Adrenal gland (tissue), 19 donors: ENCODE measurements at places on chromosomes 13 and 19.

- DNase-seq: peak; percentile 60
Observed at GRCh38 chr19:50414864-50415660, 3.7 kb upstream of the SPIB start.

GRCh38 chr19:46718157-46718933 lies 1.4 kb upstream of the PRKD2 start:
- no peak for DNase-seq

- no peak for DNase-seq
Observed at GRCh38 chr13:73189362-73189761, 130.6 kb downstream of the KLF5 start.

GRCh38 chr13:33438918-33439317 lies 153.4 kb upstream of the STARD13 start:
- DNase-seq: no peak

GRCh38 chr19:3563709-3564524 lies 6.5 kb upstream of the MFSD12 start:
- no peak for DNase-seq

GRCh38 chr13:95492044-95492801 lies 60.3 kb upstream of the CLDN10 start:
- no peak for DNase-seq

- peak; percentile 86 for DNase-seq
Observed at GRCh38 chr19:1592024-1592754, 476 bp downstream of the MBD3 start.

GRCh38 chr13:106919133-106919532 lies 351.2 kb upstream of the ARGLU1 start:
- no peak for DNase-seq

DNA sequence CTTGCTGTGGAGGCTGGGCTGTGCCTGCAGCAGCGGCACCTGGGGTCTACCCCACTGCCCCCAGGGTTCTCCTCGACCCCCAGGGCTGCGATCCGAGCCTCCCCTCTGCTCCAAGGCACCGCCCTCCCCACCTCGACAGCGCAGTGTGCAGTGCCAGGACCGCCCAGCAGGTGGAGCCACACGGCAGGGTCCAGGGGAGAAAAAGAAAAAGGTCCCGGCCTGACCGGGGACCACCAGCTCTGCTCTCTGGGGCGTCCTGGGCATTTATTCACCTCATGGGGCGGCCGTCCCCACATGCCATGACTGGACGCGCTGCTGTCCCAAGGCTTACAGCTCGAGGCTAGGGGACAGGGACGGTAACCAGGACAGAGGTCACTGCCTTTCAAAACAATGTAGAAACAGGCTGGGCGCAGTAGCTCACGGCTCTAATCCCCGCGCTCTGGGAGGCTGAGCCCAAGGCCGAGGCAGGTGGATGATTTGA lies 10.6 kb downstream of the REXO1 start:
- DNase-seq: peak; percentile 77

- DNase-seq: peak; percentile 77
Observed at GRCh38 chr19:3034656-3035541, 5.8 kb upstream of the TLE2 start.

- DNase-seq: no peak
Observed at GRCh38 chr19:27966390-27966816, 1246.5 kb downstream of the UQCRFS1 start.

DNA sequence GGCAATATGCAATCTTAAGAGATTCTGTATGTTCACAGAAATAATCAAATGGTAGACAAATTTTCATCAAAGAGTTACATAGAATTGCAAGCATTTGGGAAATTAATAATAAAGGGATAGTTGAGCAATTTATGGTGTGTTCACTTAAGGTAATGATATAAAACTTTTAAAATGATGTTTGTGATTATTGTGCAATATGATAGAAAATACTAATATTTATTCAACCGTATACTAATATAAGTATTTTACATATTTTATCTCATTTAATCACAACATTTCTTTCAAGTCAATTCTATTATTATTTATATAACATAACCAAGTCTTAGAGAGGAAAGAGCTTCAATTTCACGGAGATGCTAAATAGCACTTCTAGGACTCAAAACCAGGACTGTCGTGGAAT lies 716.8 kb upstream of the MIR17HG start:
- DNase-seq: no peak

- DNase-seq: no peak
Observed at GRCh38 chr19:16001481-16002312, 52.9 kb downstream of the OR10H4 start.

DNA sequence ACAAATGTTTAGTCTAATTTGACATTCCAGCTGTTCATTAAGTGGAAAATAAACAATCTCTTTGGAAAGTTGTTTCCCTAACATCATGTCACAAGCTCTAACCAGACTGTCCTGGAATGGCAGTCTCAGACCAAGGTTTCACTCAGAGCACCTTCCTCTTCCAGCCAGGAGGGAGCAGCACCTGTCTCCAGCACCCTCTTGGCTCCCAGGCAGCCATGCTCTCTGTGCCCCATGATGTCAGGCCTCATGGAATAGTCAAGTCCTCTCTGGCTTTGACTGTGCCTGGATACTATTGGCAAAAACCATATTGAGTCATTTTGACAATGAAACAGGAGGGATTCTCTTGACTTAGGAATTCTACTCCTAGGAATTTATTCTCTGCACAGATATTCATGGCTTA lies 171.4 kb downstream of the OXGR1 start:
- no peak for DNase-seq

DNA sequence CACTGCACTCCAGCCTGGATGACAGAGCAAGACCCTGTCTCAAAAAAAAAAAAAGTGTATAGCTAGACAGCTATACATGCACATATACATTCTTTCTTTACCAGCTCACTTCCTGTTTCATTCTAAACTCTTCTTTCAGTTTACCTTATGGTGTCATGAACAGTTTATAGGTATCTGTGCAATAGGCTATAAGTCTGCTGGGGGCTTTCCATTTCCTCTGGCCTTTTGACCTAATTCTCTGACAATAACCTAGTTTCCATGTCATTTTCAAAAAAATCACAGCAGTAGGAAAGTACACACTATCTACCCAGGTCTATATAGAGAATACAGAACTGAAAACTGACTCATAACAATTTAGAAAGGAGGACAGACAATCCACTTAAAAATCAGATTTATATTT lies 24.4 kb upstream of the URAD start:
- no peak for DNase-seq

- DNase-seq: no peak
Observed at GRCh38 chr13:58960888-58961287, 1202.8 kb downstream of the DIAPH3 start.

DNA sequence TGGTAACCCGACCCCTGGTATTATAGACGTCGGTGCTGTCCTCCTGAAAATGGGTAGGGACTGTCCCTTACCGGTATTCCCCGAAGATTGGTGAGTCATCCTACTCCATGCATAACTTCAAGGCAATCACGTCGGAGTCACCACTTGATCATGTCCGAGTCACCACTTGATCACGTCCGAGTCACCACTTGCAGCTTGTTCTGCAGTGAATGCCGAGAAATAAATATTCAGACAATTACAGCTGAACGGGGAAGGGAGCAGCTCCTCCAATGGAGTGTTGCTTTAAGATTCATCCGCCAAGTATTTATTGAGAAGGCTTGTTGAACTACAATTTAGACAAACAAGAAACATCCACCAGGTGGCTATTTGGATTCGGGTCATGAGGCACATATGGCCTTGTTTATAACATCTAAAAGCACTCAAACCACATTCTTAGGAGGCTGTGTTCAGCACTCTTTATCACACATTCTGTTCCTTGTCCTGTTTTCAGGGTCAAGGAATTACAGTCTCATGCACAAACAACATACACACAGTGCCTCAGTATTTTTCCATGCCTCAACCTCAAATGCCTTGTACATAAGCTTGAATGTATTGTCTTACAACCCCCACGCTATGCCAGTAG lies 43.1 kb downstream of the ZNF726 start:
- no peak for DNase-seq

DNA sequence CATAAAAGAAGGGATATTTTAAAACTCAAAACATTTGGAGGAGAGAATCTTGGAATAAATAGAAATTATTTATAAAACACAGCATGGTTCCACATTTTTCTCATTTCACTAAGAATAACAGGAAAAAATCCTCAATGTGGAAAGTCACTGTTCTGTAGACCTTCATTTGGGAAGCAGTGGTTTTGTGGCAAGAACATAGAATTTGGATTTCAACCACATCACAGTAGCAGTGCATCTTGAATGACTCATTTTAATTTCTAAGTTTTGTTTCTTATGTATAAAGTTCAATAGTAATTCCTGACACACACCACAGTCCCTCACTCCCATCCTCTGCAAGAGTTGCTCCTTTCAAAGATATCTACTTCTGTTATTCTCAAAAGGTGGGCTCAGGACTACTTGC lies 264.0 kb downstream of the ENOX1 start:
- DNase-seq: no peak

GRCh38 chr13:58667096-58667495 lies 1035.6 kb downstream of the PCDH17 start:
- no peak for DNase-seq

DNA sequence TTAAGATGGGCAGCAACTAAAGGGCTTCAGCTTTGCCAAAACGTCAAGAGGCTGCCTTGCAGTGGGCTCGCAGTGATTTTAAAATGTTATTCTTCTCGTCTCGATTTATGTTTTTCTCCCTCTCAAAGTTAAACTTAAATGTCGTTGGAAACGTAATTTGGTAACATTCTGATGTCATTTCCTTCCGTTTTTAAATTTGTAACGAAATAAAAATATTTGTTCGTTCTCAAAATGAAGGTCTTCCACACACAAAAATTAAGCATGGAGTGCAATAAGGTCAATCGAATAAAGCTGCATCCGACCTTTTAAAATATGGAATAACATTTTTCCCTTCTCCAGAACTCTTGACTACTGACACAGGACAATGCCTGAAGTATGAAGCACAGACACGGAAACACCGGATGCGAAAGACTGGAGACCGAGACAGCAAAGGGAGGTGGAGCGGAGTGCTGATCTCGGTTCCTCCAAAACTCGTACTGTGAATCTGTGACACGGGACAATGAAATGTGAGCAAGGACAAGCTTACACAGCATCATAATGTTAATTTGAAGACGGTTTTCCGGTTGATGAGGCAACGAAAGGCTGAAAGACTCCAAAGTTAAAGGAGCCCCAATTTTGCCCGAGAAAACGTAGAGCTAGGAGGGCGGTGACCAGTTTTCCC lies 850 bp downstream of the MTMR6 start:
- DNase-seq: peak; percentile 73

- no peak for DNase-seq
Observed at GRCh38 chr19:55539090-55539984, 2.4 kb upstream of the SBK2 start.

DNA sequence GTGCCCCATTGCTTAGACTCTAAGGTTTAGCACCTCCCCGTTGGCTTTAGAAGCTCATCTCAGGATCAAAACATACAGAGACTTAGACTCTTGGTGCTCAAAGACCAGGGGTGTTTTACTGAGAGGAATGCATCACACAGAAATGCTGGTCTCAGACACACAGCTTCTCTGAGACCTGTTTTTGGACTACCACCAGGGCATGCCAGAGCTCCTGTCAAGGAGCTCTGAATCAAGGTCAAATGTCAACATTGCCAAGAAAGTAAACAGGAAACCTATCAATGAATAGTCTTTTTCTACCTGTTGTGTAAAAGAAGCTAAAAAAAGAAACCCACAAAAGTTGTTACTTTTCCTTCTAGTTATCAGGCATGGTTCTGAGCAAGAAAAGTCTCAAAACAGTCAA lies 149.2 kb downstream of the COL4A1 start:
- no peak for DNase-seq

GRCh38 chr19:1045247-1045603 lies 5.3 kb downstream of the ABCA7 start:
- no peak for DNase-seq

- DNase-seq: no peak
Observed at GRCh38 chr19:38890686-38891085, 8.7 kb downstream of the SIRT2 start.

GRCh38 chr13:113058129-113058987 lies 47.2 kb upstream of the F7 start:
- DNase-seq: no peak

DNA sequence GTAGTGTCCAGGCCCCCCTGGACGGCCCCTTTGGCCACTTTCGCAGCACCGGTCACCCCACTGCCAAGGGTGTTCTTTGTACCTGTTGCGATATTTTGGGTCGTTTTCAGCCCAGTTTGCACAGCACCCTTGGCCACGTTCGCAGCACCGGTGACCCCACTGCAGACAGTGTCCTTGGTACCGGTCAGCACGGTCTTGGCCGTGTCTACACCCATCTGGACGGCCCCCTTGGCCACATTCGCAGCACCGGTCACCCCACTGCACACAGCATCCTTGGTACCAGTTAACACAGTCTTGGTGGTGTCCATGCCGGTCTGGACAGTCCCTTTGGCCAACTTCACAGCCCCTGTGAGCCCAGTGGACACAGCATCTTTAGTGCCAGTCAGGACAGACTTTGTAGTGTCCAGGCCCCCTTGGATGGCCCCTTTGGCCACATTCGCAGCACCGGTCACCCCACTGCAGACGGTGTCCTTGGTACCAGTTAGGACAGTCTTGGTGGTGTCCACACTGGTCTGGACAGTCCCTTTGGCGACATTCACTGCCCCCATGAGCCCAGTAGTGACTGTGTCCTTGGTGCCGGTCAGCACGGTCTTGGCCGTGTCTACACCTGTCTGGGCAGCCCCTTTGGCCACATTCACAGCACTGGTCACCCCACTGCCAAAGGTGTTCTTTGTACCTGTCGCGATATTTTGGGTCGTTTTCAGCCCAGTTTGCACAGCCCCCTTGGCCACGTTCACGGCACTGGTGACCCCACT lies 6.8 kb downstream of the PLIN4 start:
- no peak for DNase-seq

DNA sequence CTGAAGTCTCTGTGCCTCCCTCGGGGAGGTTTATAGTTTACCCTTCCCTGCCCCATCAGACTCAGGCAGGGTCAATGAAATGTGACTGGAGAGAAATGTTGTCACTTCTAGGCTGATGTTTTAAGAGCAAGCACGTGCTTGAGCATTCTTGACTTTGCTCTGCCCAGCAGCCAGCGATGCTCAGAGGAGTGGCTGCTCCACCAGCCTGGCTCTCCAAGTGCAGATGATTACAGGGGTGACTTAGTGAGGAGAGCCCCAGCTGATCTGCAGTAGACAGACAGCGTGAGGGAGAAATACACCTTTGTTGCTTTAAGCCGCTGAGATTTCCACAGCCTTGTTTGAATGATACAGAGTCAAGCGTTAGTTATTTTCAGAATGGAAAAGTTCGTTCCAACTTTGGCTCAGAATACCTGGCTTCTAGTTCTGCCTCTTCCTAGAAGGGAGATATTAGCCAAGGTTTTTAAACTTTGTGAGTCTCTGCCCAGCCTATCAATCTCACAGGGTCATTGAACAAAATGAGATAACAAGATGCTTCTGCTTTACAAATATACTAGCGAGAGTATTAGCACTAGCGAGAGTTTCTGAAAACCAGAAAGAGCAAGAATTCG lies 143.6 kb downstream of the OXGR1 start:
- no peak for DNase-seq

DNA sequence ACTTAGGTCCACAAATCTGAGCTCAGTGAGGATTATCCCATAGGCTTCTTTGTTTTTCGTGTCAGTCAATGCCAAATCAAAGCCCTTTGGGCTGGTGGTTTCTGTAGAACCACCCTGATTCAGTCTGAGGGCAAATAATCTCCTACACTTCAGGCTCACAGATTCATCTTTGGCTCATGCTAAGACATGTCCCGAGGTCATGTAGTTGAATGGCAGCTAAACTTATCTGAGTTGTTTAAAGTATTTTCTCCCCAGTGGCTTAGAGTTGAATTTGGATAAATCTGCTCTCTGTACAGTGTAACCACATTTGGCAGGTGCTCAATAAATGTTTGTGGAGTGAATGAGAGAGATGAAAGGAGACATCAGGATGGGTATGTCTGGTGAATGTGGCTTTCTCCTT lies 13.1 kb upstream of the SLC25A42 start:
- DNase-seq: no peak

GRCh38 chr19:57786286-57786685 lies 16.8 kb downstream of the ZNF586 start:
- no peak for DNase-seq
